ENCODE measurements at places on chromosomes 1 and 21. TPM values are rescaled to one million over a fixed set of nuclear protein-coding genes. Genes with fewer than 3 reads are reported as not detected.

GUCA2B gene
- polyA plus RNA-seq, result 14.4 TPM

SPATA17 gene
- polyA plus RNA-seq, result 0.10 TPM

PLEKHN1 gene
- polyA plus RNA-seq, result 0.89 TPM

LAX1 gene
- 0.72 TPM for polyA plus RNA-seq

APOBEC4 gene
- 0.13 TPM for polyA plus RNA-seq

AMY2A gene
- 1.6 TPM for polyA plus RNA-seq

CFAP141 gene
- not detected for polyA plus RNA-seq

LDLRAD1 gene
- not detected for polyA plus RNA-seq

COL8A2 gene
- 1.3 TPM for polyA plus RNA-seq

HUNK gene
- polyA plus RNA-seq, result 1.6 TPM

BCAR3 gene
- 26.2 TPM for polyA plus RNA-seq

TMPRSS15 gene
- polyA plus RNA-seq, result not detected

CD53 gene
- 18.9 TPM for polyA plus RNA-seq

KIF17 gene
- polyA plus RNA-seq, result 1.3 TPM

PKLR gene
- polyA plus RNA-seq, result 3.8 TPM

MAST2 gene
- polyA plus RNA-seq, result 23.3 TPM

ITSN1 gene
- polyA plus RNA-seq, result 21.5 TPM

RIMS3 gene
- polyA plus RNA-seq, result 3.4 TPM

TRIM67 gene
- 0.39 TPM for polyA plus RNA-seq

RBM8A gene
- polyA plus RNA-seq, result 151 TPM

All from small intestine (tissue), 16 donors.